ENCODE measurements at places on chromosomes 3 and 15.

GRCh38 chr3:32297366-32297765, 58.9 kb downstream of the CMTM8 start:
- DNase-seq, result no peak

- DNase-seq, result no peak
Measured at GRCh38 chr3:160601288-160601687, 35.9 kb upstream of the KPNA4 start.

GRCh38 chr3:112143689-112144088, 10.6 kb upstream of the GCSAM start:
- no peak for DNase-seq

- no peak for DNase-seq
Measured at GRCh38 chr3:34207806-34208205, 409.4 kb downstream of the PDCD6IP start.

- DNase-seq, result no peak
Measured at GRCh38 chr3:74001436-74001835, 376.7 kb upstream of the PDZRN3 start.

DNA sequence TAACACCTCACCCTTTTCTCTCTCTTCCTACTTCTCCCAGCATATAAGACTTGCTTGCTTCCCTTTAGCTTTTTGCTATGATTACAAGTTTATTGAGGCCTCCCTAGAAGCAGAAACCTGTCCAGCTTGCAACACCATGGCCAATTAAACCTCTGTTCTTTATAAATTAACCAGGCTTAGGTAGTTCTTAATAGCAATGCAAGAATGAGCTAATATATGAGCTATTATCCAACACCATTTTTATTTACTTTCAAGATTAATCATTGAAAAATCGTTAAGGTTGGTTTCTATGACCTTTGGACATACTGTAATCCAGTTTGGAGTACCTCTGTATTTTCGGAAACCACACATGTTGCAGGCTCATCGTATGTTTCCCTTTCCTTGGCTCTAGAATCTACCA, 643.1 kb downstream of the ZPLD1 start:
- no peak for DNase-seq
